ENCODE measurements at places on chromosomes 6 and 20.

GRCh38 chr6:23027281-23027680 is 457.9 kb downstream of the HDGFL1 start:
- no peaks in the 10 kb centered on the region for H3K27me3 ChIP-seq
- H3K4me3 ChIP-seq = no peak overlapping the region
- no peak for DNase-seq
- H3K36me3 ChIP-seq = no peaks in the 10 kb centered on the region

DNA sequence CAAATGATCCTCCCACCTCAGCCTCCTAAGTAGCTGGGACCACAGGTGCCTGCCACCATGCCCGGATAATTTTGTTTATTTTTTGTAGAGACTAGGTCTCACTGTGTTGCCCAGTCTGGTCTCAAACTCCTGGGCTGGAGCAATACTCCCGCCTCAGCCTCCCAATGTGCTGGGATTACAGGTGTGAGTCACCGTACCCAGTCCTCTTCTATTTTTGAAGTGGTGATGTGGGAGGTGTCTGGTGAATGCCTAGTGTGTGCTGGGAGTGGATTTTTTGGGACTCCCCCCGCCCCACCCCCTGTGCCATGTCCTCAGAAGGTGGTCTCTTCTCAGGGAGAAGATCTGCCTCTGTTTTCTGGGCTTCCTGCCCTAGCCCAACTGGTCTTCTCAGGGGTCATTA is 47.9 kb upstream of the CLDN20 start:
- H3K4me1 ChIP-seq = peaks cover 27% of the 10 kb centered on the region
- no peak overlapping the region for H3K4me3 ChIP-seq
- H3K27me3 ChIP-seq = no peaks in the 10 kb centered on the region
- H3K27ac ChIP-seq = peak overlapping the region; percentile 33
- peaks cover 8% of the 10 kb centered on the region for H3K36me3 ChIP-seq
- no peak for DNase-seq

DNA sequence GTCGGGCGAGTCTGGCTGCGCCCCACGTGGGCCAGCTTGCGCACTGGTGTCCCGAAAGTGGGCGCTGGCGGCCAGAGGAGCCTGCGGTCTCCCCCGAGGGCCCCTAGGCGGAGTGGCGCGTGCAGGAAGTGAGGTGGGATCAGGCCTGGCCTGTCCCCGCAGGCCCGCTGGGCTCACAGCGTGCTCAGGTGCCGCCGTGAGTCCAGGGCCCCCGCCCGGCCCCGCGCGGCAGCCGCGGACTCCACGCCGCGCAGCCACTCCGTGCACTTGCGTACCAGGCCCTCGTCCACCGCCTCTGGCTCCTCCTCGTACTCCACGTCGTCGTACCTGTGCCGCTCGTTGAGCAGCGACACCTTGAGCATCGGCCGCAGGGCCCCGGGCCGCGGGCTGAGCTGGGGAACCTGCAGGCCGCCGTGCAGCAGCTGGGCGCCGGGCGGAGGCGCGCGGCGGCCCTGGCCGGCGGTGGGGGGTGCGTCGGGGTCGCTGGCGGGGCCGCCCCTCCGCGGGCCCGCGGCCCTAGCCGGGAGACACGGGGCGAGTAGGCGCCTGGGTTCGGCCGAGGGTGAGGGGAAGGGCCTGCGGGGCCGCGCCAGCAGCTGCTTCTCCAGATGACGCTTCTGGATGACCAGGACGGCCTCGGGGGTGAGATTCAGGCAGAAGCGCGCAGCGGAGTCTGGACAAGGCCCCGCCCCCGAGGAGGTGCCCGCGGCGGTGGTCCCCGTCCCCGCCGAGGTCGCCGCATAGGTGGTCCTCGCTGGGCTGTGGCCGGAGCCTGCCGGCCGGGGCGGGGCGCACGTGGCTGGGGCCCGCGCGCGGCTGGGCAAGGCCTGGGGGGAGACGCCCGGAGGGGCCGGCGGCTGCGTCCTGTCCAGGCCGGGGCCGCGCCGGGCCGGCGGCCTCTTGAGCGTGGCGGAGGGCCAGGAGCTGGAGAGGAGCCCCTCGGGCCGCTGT is 835 bp downstream of the PRR18 start:
- peaks cover 7% of the 10 kb centered on the region for H3K4me1 ChIP-seq
- peak; percentile 76 for DNase-seq
- H3K27me3 ChIP-seq = peaks cover 12% of the 10 kb centered on the region
- no peak overlapping the region for H3K27ac ChIP-seq

DNA sequence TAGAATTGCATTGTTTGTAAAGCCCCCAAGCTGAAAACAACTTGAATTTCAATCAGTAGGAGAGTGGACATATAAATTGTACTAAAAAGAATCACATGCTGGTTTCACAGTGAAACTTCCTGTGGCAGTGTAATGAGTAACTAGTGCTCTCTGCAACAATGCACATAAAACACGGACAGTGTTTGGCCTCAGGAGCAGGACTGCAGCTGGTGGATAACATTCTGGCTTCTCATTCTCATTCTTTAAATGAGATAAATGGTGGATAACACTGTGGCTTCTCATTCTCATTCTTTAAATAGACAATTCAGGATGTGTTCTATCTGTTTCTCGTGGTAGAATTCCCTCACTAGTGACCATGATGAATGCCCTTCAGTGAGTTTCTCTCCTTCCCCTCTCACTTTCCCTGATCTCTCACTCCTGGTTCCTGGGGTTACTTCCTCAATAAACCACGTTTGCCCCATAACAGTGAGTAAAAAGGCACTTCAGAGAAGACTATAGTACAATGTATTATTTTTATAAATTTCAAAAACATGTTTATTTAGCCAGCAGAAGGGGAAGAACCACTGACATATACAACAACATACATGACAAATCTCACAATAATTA is 59.9 kb downstream of the SLC22A2 start:
- H3K4me1 ChIP-seq = no peaks in the 10 kb centered on the region
- DNase-seq = no peak
- no peaks in the 10 kb centered on the region for H3K36me3 ChIP-seq
- H3K4me3 ChIP-seq = no peak overlapping the region
- no peak overlapping the region for H3K27ac ChIP-seq

DNA sequence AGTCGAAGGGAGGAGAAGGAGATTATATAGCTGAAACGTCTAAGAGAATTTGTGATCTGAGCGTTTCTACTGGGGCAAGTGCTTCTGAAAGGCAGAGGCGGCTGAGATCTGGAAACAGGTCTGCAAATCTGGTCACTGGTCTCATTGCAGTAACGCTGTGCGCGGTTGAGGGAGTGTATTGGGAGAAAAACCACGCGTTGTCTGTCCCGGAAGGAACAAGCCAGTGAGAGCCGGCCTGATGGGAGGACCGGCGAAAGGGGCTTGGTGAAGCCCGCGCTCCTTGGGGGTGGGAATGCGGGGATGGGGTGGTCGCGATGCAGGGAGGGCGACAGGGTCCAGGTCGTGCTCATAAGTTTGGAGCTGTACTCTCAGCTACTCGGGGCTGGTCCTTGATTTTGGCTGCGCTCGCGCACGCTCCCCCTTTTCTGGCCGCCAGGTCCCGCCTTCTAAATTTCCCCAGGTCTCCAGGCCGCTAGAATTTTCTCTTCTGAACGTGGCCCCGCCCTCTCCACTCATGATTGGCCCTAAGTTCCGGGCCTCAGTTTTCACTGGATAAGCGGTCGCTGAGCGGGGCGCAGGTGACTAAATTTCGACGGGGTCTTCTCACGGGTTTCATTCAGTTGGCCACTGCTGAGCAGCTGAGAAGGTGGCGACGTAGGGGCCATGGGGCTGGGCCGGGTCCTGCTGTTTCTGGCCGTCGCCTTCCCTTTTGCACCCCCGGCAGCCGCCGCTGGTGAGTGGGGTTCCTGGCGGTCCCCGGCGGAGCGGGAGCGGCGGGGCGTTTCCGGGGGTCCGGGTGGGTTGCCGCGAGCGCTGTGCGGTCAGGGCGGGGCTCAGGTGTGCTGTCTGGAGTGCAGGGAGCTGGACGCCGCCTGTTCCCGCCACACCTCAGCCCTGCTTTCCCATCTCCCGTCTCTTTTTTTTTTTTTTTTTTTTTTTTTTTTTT is at the start of gene MICB:
Gene MICB (plus strand): TSS at position 615 of the 946 bp plus-strand sequence. CDS start 49 bp downstream, at position 664.
- H3K4me3 ChIP-seq = peak within 1 kb of the TSS; percentile 98
- DNase-seq = peak; percentile 52
- peaks cover 13% of the 10 kb centered on the region for H3K27me3 ChIP-seq

DNA sequence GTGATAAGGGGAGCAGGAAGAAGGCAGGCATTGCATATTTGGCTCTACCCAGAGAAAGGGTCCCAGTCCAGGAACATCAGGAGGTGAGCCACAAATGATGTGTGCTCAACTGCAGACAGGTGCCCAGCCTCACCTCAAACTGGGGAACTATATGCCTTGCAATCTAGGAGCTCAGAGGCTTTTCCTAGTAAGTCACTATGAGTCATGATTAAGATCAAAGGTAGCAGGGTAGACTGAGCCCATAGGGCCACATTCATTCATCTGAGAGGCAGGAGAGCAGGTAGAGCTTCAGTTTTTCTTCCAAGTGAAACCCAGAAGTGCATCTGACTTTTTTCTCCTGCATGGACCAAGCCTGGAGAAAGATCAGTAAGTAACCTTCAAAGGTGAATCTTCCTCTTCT is 31.3 kb downstream of the MARCKS start:
- H3K36me3 ChIP-seq = peaks cover 10% of the 10 kb centered on the region
- H3K4me3 ChIP-seq = no peak overlapping the region
- no peak for DNase-seq
- H3K27me3 ChIP-seq = no peaks in the 10 kb centered on the region
- H3K4me1 ChIP-seq = no peaks in the 10 kb centered on the region
- no peak overlapping the region for H3K27ac ChIP-seq

GRCh38 chr6:139521338-139521737 is 146.9 kb upstream of the CITED2 start:
- no peaks in the 10 kb centered on the region for H3K4me1 ChIP-seq
- H3K4me3 ChIP-seq = no peak overlapping the region
- H3K36me3 ChIP-seq = no peaks in the 10 kb centered on the region
- H3K27me3 ChIP-seq = peaks cover 2% of the 10 kb centered on the region

GRCh38 chr20:38445381-38445796 is 10.3 kb upstream of the SNHG17 start:
- no peak for DNase-seq
- peaks cover 8% of the 10 kb centered on the region for H3K36me3 ChIP-seq
- no peak overlapping the region for H3K27ac ChIP-seq
- peak overlapping the region; percentile 67 for H3K4me3 ChIP-seq
